ENCODE measurements at places on chromosomes 11 and 22.

DNA sequence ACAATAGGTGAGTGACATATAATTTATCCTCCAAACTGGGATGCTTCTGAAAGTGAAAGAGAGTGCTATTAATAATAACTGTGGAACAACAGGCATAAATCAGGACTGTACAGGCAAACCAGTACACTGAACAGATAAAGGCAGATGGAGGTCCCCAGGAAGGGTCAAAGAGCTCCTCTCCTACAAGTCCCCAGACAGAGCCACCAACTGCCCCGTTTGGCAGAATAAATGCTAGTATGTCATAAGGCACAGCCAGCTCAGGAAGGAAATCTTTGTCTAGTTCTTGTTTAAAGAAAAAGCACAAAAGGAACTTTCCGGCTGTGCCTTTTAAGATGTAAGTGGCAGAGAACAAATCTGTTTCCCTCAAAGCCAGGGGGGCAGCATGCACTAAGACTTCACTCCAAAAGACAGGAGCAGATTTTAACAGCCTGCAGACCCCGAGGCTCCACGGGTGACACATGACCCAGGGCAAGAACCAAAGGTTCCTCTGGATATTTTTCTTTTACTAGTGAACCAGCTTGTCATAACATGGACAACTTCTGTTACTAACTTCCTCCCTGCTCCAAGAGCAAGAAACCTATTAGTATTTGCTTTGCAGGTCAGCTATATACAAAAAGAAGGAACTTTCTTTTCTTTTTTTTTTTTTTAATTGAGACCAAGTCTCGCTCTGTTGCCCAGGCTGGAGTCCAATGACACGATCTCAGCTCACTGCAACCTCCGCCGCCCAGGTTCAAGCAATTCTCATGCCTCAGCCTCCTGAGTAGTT lies 50.2 kb downstream of the MYH9 start:
- no peak for DNase-seq

DNA sequence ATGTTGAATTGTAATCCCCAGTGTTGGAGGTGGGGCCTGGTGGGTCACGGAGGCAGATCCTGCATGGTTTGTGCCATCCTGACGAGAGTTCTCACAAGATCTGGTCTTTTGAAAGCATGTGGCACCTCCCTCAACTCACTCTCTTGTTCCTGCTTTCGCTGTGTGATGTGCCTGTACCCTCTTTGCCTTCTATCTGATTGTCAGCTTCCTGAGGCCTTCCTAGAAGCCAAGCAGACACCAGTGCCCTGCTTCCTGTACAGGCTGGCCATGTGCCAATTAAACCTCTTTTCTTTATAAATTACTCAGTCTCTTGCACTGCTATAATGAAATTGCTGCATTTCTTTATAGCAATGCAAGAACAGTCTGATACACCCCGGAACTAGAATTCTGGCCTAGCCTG lies 13.1 kb downstream of the PTPN5 start:
- DNase-seq = no peak

DNA sequence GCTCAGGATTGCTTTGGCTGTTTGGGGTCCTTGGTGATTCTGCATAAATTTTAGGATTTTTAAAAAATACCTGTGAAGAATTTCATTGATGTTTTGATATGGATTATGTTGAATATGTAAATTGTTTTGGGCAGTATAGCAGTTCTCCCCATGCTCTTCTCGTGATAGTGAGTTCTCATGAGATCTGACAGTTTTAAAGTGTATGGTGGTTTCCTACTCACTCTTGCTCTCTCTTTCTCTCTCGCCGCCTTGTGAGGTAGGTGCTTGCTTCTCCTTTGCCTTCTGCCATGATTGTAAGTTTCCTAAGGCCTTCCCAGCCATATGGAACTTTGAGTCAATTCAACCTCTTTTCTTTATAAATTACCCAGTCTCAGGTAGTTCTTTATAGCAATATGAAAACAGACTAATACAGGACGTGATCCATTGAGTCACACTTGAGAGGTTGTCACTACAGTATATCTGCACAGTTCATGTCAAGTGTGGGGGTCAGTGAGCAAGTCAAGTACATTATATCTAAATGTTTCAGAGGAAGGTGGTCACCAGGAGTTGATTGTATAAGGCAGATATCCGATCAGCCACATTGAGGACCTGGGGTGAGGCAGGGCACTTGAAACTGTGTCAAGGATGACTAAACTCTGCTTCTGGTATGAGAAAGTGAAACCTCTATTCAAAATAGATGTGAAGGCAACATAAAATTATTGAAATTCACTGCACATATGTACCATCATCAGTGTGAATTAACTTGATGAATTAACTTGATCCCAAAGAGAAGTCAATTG lies 70.7 kb upstream of the CCDC179 start:
- DNase-seq = no peak

- no peak for DNase-seq
These were observed 271.8 kb downstream of the TBC1D22A start for GRCh38 chr22:47034076-47034808.

DNA sequence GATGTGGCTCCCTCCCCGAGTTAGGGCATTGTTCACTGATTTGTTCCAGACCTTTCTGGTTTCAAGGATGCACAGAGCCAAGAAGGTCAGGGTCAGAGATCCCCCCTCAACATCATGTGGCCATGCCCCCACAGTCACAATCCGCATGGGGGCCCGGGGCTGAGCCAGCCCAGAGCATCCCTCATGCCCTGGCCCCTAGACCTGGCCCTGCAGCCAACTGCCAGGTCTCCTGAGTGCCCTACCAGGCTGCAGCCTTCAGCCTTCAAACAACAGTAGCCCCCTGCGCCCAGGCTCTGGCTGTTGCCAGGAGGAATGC lies 142.4 kb downstream of the CRYBB2 start:
- no peak for DNase-seq

GRCh38 chr22:31583861-31584485 lies 78.0 kb downstream of the PISD start:
- DNase-seq = no peak

DNA sequence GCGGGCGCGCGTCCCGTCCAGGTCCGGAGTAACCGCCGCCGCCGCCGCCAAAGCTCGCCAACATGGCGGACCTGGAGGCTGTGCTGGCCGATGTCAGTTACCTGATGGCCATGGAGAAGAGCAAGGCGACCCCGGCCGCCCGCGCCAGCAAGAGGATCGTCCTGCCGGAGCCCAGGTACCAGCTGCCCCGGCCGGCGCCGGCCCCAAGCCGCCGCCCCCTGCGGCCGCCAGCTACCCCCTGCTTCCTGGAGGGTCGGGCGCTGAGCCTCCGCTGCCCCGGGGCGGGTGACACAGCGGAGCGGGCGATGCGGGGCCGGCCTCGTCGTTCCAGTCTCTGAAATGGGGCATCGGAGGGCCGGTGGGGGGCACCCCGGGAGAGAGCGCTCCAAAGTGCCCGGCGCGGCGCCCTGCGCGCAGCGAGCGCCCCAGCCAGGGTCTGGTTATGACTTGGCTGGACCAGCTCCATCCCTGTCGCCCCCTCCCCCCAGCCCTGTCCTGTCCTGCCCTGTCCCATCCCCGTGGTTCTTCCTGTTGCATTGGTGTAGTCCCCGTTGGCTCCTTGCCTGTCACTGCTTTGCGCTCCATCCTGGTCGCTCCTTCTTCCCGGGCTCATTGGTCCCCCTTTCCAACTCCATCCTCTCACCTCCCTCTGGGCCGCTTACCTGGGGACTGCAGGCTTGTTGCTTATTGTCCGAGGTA lies 653 bp downstream of the GRK3 start:
- DNase-seq = no peak

DNA sequence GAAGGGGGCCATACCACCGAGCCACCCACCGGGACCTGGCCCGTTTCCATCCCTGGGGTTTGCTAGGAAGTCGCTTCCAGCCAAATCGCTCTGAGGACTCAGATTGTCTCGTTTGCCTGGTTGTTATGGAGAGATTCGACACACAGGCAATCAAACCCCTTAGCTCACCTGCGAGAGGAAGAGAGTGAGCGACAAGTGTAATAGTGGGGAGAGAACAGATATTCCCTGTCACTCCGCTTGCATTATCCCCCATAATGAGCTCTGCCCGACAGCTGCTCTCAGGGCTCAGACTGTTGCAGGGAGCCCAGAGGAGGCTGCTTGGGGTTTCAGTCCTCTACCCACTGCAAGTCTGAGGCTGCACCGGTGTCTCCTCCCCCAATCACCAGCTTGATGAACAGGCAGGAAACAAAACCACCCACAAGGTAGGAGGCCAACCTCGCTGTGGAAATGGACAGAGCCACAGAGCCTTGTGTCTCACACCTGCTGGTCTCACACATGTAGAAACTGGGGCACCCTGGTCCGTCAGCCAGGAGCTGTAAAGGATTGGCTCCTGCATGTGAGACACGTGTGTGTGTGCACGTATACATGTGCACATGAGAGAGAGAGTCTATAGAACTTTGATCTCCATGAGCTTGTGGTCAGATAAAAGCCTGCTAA lies 351.1 kb downstream of the BUD13 start:
- no peak for DNase-seq

GRCh38 chr11:8213376-8213775 lies 44.6 kb upstream of the RIC3 start:
- DNase-seq = no peak

- DNase-seq = no peak
These were observed 40.0 kb downstream of the GDPD5 start for GRCh38 chr11:75485742-75486141.

DNA sequence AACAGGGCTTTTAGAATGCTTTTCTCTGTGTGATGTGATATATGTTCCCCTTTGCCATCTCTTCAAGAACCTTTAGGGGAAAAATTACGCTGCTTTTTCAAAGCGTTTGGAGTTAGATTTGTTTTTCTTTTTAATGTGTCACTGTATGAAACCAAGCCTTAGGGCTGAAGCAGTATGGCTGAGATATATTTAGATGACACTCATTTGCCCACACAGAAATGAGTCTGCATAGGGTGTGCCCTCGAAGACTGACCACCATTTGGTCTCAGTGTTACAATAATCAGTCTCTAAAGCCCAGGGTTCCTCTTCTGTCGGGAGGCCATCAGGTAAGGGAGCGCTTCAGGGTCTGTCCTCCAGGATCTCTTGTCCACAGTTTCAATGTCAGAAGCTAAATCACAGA lies 213.0 kb upstream of the NCAM1 start:
- DNase-seq = no peak

DNA sequence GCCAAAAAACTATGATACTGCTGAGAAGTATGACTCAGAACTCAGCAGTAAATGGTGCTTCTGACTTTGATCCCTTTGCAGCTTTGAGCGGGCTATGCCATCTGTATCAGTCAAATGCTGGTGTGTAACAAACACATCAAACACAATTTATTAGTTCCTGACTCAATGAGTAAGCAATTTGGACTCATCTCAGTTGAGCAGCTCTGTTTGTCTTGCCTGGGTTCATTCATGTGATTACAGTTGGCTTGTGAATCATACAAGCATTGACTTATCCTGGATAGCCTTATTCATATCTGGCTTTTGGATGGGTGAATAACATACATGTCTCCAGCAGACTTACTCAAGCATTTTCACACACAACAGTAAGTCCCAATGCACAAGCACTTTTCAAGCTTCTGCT lies 858.8 kb downstream of the METTL15 start:
- no peak for DNase-seq

- no peak for DNase-seq
These were observed 7.4 kb downstream of the SMPD1 start for GRCh38 chr11:6397636-6398035.

All from HFF-Myc (cell line).